ENCODE measurements at places on chromosomes 5 and 9. TPM values are rescaled to one million over a fixed set of nuclear protein-coding genes. Genes with fewer than 3 reads are reported as not detected.

GRCh38 chr9:121556580-121556979 is 56.9 kb upstream of the GGTA1 start:
- DNase-seq: no peak

FGF10 gene
- not detected for polyA plus RNA-seq

DNA sequence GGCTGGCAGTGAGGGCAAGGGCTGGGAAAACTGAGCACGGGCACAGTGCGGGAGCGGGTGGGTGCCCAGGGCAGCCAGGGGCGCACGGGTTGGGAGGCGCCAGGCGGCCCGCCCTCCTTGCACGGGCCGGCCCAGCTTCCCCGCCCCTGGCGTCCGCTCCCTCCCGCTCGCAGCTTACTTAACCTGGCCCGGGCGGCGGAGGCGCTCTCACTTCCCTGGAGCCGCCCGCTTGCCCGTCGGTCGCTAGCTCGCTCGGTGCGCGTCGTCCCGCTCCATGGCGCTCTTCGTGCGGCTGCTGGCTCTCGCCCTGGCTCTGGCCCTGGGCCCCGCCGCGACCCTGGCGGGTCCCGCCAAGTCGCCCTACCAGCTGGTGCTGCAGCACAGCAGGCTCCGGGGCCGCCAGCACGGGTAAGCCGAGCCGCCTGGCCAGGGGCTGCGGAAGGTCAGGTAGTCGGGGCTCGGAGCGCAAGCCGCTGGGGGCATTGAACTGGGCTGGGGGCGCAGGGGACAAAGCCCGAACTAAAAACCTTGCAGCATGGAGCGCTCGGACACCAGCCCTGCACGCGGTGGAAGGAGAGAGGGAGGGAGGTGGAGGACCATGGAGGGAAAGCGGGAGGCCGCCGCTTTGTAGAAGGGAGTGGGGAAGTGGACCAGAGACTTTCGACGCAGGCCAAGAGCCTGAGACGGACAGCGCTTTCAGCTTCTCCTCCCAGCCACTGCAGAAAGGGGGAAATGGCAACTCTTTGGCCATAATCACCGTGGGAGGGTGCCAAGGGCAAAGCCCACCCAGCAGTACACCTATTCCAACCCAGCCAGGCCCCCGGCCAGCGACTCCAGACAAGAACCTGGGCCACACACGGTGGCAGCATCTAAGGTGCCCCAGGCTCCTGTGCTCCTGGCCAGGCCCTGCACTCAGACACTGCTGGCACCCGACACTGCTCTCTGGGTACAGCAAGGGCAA is at the start of gene TGFBI:
TGFBI (plus strand) TSS at position 207 of the 961 bp plus-strand sequence; CDS start at position 275, 68 bp downstream.
- DNase-seq: peak; percentile 27

GRCh38 chr9:111621895-111622480 is 9.1 kb upstream of the DNAJC25 start:
- DNase-seq: no peak

GRCh38 chr5:27217155-27217956 is 179.0 kb upstream of the CDH9 start:
- no peak for DNase-seq

- DNase-seq: no peak
These were observed 213.1 kb upstream of the GAS1 start for GRCh38 chr9:87160148-87161102.

GRCh38 chr5:12557012-12557411 is 652.8 kb upstream of the CTNND2 start:
- no peak for DNase-seq

GRCh38 chr5:150342583-150342982 is 14.9 kb upstream of the TCOF1 start:
- DNase-seq: no peak

- DNase-seq: no peak
These were observed 12.3 kb downstream of the CCNH start for GRCh38 chr5:87400305-87400899.

- no peak for DNase-seq
These were observed 75.1 kb upstream of the STXBP1 start for GRCh38 chr9:127537014-127537413.

CLTB gene
- 64.3 TPM for polyA plus RNA-seq

GRCh38 chr5:4990462-4990861 is 149.7 kb upstream of the ADAMTS16 start:
- no peak for DNase-seq

DNA sequence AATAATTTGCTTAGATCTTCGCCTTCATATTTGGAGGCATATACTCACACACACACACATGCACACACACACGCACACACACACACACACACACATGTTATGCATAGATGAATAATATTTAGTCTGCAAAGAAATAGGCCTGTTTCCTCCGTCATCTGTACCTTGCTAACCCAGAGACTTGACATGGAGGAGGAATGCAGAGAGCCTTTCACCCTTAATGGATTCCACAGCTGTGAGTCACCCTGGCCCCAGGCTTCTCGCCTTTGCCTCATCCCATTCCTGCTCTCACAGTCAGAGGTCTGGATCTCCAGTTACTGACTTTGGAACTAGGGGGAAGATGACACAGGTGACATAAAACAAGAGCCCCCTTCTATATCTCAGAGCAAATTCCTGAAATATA is 29.7 kb downstream of the ZNF462 start:
- DNase-seq: no peak

DNA sequence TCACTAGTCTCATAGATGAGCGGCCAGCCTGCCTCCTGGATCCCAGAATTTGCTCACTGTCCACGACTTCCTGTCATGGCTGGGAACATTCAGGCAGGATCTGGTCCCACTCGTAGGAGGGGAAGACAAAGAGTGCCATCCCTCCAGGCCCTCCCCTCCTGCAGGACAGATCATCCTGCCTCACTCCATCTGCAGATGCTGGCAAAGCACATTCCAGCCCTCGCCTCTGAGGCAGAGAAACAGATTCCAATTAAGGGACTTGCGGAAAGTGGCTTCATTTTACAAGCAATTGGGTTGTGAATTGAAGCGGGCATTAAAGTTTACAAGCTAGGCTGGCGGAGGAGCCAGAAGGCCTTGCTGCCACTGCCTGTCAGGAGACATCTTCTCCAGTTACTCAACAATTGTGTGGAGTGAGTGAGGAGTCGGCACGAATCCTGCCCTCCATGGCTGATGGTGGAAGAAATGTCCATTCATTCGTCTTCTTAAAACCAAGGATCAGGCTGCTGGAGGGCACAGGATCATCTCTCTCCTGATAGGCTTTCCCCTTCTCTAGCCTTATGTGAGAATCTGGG is 41.8 kb upstream of the KCNMB1 start:
- no peak for DNase-seq

- DNase-seq: peak; percentile 69
These were observed 84.7 kb downstream of the PARP8 start for GRCh38 chr5:50751064-50751657.

All from CD4-positive, alpha-beta memory T cell (primary cell).